ENCODE measurements at places on chromosomes 11 and 22.

DNA sequence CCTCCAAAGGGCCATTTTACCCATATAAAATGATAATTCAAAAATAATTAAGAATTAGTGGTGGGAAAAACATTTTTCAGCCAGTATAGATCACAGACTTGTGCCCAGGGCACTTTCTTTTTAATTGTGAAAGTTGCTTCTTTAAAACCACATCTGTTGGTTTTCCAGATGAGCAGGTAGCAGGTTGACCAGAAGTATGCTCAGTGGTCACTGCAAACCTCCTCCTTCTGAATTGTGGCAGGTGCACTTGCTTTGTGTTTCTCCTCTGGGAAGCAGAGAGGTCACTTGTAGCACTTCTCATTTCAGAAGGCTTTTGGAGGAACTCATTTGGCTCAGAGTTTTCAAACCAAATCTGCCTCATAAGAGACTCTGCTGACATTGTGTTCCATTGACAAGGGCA lies 24.6 kb upstream of the CWF19L2 start:
- no peak for DNase-seq

- peak; percentile 92 for DNase-seq
Measured at GRCh38 chr11:93031386-93031785, 61.9 kb downstream of the MTNR1B start.

- DNase-seq, result peak; percentile 93
Measured at GRCh38 chr22:37454857-37455686, 27.8 kb upstream of the ELFN2 start.

- DNase-seq, result no peak
Measured at GRCh38 chr11:66920978-66921784, 37.0 kb downstream of the PC start.
